ENCODE measurements at places on chromosomes 11 and 22. TPM values are rescaled to one million over a fixed set of nuclear protein-coding genes. Genes with fewer than 3 reads are reported as not detected.

The CCDC116 gene
- 0.06 TPM for total RNA-seq

The GLYAT gene
- not detected for total RNA-seq

The INS gene
- total RNA-seq = not detected

The CBX7 gene
- 0.94 TPM for total RNA-seq

The TTC36 gene
- not detected for total RNA-seq

The POU2AF3 gene
- total RNA-seq = 1.7 TPM

The CALCA gene
- total RNA-seq = not detected

The MN1 gene
- total RNA-seq = 4.4 TPM

The GRK3 gene
- 3.5 TPM for total RNA-seq

The SCUBE2 gene
- 0.44 TPM for total RNA-seq
